ENCODE measurements at places on chromosomes 1 and 21.

GRCh38 chr1:186465946-186466345 is 5.0 kb upstream of the PDC start:
- no peaks in the 10 kb centered on the region for H3K36me3 ChIP-seq
- DNase-seq = no peak
- H3K27ac ChIP-seq = no peak overlapping the region

DNA sequence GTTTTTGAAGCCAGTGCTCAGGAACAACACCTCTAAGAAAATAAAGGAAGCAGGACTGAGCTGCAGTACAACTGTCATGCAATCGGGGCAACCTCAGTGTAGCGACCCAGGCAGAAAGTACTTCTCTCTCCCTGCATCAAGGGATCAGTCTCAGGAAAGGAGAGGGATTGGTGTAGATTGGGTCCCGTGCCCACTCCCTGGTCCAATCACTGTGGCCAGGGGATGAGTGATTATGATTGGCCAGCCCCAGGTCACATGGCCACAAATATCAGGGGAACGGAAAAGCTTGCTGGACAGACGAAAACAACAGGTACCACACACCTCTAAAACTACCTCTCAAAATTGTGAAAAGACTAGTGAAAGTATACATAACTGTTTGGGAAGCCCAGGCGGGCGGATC is 136.2 kb upstream of the F3 start:
- no peaks in the 10 kb centered on the region for H3K36me3 ChIP-seq
- peaks cover 2% of the 10 kb centered on the region for H3K27me3 ChIP-seq
- H3K4me3 ChIP-seq = no peak overlapping the region
- DNase-seq = no peak

DNA sequence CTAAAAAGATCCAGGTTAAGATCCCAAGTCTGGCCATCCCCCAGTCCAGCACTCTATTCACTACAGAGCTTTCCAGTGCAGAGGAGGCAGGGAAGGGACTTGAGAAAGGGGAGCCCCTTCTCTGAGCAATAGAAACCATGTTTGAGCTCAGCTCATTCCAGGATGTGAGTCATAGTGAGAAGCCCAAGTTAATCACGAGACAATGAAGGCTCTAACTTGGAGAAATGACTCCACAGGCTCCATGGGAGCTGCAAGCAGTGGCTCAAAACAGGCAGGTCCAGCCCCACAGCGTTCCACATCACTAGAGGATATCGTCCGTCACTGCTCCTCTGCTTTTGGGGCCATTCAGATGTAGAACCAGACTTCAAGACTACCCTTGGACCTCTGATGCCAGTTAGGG is 59.1 kb downstream of the CAMK2N1 start:
- DNase-seq = no peak
- H3K4me3 ChIP-seq = no peak overlapping the region
- no peak overlapping the region for H3K27ac ChIP-seq
- H3K27me3 ChIP-seq = peaks cover 23% of the 10 kb centered on the region
- peaks cover 4% of the 10 kb centered on the region for H3K36me3 ChIP-seq
- peaks cover 8% of the 10 kb centered on the region for H3K4me1 ChIP-seq

DNA sequence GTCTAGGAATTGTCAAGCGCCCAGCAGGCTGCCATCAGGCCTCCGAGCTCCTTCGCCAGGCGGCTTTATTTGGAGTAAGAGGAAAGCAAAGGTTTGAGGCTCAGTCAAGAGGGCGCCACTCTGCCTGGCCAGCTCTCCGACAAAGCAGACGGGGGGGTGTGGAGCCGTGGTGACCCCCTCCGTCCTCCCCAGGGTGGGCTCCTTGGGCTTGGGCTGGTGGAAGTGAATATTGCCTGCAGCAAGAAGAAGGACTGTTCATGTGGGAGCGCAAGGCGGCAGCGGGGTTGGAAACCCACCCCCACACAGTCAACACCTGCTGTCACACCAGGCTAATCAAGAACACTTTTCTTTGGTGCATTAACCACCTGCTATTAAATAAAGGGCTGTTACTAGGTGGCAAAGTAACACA is 14.6 kb downstream of the EPHX1 start:
- H3K27ac ChIP-seq = no peak overlapping the region
- no peaks in the 10 kb centered on the region for H3K4me1 ChIP-seq
- H3K4me3 ChIP-seq = no peak overlapping the region
- no peaks in the 10 kb centered on the region for H3K27me3 ChIP-seq

- no peak for DNase-seq
- peaks cover 4% of the 10 kb centered on the region for H3K27me3 ChIP-seq
- H3K4me3 ChIP-seq = no peak overlapping the region
- H3K36me3 ChIP-seq = no peaks in the 10 kb centered on the region
These were observed 29.3 kb downstream of the IER5 start for GRCh38 chr1:181117648-181118449.
